ENCODE measurements at places on chromosomes 1 and 21.

- no peak for DNase-seq
Measured at GRCh38 chr1:176705585-176705984, 242.6 kb downstream of the PAPPA2 start.

- no peak for DNase-seq
Measured at GRCh38 chr1:156503698-156504437, 3.3 kb upstream of the MEF2D start.

DNA sequence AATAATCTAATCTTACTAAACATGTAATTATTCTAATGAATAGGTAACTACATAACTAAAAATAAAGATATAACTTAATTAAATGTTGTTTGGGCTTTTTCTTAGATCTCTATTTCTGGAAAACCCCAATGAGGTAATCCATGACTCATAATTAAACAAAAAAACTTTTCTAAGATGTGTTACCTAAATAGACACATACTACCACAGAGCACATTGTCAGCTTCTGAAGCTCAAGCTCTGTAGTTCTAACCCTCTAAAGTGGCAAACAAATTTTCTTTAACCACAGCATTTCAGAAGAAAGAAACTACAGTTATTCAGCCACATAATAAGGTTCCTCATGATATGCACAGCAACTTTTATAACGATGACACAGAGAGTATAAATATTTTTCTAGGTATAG lies 4.2 kb downstream of the OR6K3 start:
- no peak for DNase-seq

DNA sequence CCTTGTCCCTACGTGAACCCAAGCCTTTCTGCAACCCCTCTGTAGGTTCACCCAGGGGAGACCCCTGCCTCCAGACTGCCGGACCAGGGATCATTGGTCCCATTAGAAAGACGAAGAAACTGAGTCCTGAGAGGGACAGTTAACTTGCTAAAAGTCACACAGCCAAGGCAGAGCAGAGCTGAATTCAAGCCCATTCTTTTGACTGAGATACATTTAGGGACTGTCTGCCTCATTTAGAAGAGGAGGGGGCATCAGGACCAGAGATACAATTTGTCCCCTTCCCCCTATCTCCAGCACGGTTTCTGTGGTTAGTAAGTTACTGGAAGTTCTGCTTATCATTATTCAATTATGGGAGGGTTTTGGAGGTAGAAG lies 19.1 kb downstream of the KCNQ4 start:
- DNase-seq, result no peak

GRCh38 chr1:119738100-119738720 lies 26.5 kb downstream of the PHGDH start:
- no peak for DNase-seq

DNA sequence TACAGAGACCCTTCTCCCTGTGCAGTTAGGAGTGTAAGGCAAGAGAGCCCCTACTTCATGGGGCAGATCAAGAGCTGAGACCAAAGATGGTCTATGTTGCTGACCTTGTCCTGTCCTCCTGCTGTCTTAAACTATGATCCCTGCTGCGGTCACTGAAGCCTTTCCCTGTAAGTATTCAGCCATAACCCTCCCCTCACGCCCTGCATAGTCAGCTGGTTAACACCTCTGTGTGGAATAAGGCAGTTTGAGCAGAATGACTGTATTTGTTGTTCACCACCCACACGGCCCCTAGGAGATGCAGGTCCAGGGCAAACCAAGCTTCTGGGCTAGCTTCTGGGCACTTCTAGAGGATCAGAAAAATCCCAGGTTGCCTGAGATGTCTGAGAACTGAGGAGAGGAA lies 356 bp downstream of the TSPAN1 start:
- peak; percentile 35 for DNase-seq

GRCh38 chr1:43605766-43606165 lies 44.2 kb upstream of the KDM4A start:
- no peak for DNase-seq

- no peak for DNase-seq
Measured at GRCh38 chr1:197599789-197600188, 175.5 kb downstream of the DENND1B start.

DNA sequence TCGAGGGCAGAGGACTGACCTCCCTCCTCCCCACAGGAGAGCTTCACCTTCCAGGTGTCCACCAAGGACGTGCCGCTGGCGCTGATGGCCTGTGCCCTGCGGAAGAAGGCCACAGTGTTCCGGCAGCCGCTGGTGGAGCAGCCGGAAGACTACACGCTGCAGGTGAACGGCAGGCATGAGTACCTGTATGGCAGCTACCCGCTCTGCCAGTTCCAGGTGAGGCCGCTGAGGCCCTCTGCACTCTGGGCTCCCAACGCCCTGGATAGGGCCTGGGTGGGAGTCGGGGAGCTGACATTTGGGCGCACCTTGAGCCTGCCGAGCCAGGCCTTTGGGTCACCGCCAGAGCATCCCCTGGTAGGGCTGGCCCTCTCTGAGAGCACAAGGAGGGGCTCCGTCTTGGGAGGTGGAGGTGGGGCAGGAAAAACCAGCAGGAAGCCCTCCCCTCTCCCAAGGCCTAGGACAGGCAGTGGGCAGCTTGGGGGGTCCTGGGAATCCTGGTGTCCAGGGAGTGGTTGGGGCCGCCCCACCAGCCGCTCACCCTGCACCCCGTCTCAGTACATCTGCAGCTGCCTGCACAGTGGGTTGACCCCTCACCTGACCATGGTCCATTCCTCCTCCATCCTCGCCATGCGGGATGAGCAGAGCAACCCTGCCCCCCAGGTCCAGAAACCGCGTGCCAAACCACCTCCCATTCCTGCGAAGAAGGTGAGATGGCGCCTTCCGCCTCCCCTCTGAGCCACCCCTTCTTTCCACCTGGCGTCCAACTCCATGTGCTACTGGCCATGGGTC lies 65.1 kb downstream of the PIK3CD start:
- DNase-seq, result no peak

DNA sequence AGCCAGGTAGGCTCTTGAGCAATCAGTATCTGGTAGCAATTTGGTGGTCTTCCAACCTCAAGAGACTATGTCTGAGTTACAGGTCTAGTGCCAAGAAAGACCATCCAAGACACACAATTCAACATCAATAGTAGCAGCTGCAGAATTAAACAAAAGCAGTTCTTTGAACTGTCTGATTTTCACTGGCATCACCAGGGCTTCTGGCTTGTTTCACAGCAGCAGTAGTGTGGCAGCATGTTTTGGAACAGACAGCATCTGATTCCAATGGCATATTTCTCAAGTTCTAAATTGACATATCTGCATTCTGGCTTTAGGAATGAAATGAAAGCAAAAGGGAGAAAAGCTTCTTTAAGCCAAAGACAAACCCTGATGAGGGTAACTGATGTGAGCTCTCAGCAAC lies 334.7 kb upstream of the PRMT6 start:
- no peak for DNase-seq

DNA sequence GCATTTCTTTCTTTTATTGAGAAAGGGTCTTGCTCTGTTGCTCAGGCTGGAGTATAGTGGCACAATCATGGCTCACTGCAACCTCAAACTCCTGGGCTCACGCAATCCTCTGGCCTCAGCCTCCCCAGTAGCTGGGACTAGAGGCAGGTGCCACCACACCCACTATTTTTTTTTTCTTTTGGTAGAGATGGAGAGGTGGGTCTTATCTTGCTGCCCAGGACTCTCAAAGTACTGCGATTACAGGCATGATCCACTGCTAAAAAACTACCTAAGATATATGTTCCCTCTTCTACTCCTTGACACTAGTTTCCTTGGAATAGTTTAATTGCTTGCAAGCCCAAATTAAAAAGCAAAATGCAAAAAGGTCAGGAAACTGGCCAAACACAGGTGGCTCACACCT lies 56.9 kb upstream of the GUCA2A start:
- no peak for DNase-seq

- DNase-seq, result no peak
Measured at GRCh38 chr1:95323123-95323522, 89.1 kb downstream of the RWDD3 start.

GRCh38 chr1:55217226-55217986 lies 2.2 kb upstream of the USP24 start:
- DNase-seq, result no peak

- DNase-seq, result peak; percentile 30
Measured at GRCh38 chr1:16915627-16915973, 6.1 kb upstream of the CROCC start.

GRCh38 chr1:225700889-225701465 lies 48.1 kb upstream of the ENAH start:
- DNase-seq, result no peak

DNA sequence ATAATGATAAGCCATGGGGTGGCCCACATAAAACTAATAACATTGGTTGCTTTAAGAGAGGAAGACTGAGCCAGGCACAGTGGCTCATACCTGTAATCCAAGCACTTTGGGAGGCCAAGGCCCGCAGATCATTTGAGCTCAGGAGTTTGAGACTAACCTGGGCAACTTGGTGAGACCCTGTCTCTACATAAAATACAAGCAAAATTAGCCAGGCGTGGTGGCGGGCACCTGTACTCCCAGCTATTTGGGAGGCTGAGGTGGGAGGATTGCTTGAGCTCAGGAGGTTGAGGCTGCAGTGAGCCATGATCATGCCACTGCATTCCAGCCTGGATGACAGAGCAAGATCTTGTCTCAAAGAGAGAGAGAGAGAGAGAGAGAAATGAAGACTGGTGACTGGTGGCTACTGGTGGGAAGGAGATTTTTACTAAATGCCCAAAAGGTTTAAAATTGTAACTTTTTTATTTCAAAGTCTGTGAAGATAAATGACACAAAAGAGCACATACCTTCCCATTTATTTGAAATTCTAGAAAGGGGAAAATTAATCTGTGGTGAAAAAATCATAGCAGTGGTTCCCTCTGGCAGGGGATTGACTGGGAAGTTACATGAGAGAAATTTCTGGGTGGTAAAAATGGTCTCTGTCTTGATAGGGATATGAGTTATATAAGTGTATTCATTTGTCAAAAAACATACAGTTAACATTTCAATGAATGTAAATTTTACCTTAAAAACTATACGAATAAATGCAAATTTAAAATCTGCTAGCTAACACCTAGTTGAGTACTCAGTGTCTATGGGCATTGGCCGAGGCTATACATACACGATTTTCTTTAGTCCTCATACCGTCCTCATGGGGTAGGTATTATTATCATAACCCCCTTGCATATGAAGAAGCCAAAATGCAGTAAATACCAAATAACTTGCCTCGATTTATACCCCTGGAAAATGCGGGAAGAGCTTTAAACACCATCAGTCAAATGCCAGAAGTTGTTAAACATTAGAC lies 2.2 kb upstream of the NBPF1 start:
- DNase-seq, result no peak

DNA sequence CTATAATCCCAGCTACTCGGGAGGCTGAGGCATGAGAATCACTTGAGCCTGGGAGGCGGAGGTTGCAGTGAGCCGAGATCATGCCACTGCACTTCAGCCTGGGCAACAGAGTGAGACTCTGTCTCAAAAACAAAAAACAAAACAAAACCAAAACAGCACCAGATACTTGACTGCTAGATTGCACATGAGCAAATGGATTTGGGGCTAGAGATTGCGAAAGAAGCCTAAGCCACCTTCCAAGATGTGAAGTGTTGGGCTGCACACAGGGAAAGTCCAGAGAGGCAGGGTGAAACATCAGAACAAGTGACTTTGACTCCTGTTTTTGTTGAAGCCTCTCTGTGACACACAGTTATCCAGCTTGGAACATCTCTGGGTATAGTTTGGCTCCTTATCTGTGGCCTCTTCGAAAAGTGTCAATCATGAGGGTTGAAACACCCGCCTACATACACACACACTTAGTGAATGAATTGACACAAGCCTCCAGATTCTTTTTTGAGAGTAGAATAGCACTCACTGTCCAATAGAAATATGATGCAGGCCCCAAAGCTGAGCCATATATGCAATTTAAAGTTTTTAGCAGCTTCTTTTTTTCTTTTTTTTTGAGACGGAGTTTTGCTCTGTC lies 34.2 kb upstream of the GPR137B start:
- DNase-seq, result no peak

DNA sequence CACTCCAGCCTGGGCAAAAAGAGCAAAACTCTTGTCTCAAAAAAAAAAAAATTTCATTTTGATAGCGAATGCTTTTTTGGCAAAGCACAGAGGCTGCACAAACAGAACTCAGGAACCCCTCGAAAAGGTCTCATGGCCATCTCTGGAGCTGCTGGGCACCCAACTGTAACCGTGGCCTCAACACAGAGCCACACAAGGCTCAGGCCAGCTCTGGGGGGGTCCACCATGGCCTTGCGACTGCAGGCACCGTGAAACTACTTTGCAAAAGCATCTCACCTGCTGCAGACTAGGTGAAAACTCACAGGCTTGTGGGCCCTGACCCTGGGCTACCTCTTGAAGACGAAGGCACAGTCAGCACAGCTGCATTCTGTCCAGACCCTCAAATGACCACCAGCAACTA lies 16.1 kb upstream of the TMEM240 start:
- DNase-seq, result no peak

DNA sequence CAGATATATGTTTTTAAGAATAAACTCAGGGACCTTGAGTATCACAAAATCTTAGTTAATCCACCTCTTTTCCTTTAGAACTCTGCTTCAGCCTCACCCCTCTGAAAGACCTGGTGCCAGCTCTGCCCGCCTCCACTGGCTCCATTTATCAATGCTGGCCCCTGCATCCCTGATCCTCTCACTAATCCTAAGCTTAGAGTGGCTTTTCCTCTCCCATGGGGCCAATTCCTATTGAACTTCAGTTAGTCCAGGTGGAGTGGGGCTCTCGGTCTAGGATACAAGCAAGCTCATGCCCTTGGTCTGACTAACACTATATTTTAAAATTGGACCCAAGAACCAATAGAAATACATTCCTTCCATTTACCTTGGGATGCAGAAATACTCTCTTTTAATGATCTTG lies 87.0 kb downstream of the RGS7 start:
- no peak for DNase-seq

GRCh38 chr1:14516974-14517840 lies 81.3 kb upstream of the KAZN start:
- no peak for DNase-seq

GRCh38 chr1:174209347-174210187 lies 50.2 kb downstream of the RABGAP1L start:
- DNase-seq, result no peak

- no peak for DNase-seq
Measured at GRCh38 chr1:156667968-156668709, 9.1 kb downstream of the NES start.

GRCh38 chr1:226181996-226182714 lies 4.4 kb downstream of the ACBD3 start:
- DNase-seq, result no peak

DNA sequence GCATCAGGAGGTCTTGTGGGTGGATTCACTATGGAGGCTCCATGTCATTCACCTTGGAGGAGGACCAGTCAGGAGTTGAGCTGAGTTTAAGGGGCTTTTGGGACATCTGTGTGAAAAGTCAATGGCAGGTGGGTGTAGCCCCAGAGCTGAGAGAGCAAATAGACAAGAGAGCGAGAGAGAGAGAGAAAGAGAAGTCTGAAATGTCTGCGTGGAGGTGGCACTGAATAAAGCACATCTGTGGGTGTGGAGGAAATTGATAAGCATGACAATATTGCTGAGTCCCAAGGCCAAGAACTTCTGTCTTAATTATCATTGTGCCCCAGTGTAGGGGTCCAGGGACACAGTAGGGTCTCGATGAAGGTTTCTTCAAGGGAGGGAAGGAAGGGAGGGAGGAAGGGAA lies 79.5 kb upstream of the VAMP3 start:
- no peak for DNase-seq

- no peak for DNase-seq
Measured at GRCh38 chr1:154342836-154343472, 17.6 kb downstream of the ATP8B2 start.

All from occipital lobe (tissue), 3 donors.